ENCODE measurements at places on chromosomes 7 and 10.

GRCh38 chr10:130499541-130499940, 363.4 kb downstream of the GLRX3 start:
- DNase-seq: no peak

GRCh38 chr7:105512926-105513526, 9.0 kb downstream of the PUS7 start:
- no peak for DNase-seq

DNA sequence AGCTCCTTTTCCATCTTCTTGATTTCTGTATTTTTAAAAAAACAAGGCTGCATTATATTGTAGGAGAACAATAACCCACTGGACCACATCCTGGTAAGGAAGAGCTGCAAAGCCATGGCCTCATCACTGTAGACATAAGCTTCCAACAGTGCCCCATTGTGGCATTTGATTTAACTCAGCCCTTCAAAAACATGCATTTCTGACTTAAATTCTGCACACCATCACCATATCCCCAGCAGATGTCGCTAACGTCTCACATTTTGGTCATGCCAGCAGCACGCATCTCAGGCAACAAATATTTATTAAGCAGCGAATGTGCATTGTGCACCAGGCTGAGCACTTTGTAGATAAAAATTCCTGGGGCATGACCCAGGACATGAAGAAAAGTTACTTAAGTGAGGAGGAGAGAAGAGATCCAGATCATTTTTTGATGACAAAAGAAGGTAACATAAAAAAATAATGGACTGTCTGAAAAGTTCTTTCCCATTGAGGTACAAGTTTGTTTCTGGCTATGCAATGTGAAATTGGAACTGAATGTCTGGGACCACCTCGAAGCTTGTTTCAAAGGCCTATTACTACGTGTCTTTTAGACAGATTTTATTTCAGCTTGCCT, 164.6 kb upstream of the CDCA7L start:
- DNase-seq: peak; percentile 91

- peak; percentile 90 for DNase-seq
Observed at GRCh38 chr10:102785818-102786217, 42.1 kb downstream of the WBP1L start.

GRCh38 chr7:150382844-150383225, 3.7 kb downstream of the ZNF775 start:
- no peak for DNase-seq

DNA sequence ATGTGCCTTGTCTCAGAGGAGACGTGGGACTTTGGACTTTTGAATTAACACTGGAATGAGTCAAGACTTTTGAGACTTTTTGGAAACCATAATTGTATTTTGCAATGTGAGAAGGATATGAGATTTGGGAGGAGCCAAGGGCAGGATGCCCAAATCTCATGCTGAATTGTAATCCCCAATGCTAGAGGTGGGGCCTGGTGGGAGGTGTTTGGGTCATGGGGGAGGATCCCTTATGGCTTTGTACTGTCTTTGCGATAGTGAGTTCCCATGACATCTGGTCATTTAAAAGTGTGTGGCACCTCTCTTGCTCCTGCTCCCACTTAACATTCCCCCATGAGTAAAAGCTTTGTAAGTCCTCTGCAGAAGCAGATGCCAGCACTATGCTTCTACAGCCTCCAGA, 39.2 kb downstream of the DNAJC9 start:
- peak; percentile 17 for DNase-seq

GRCh38 chr10:103232131-103232673, 13.5 kb upstream of the RPEL1 start:
- no peak for DNase-seq

DNA sequence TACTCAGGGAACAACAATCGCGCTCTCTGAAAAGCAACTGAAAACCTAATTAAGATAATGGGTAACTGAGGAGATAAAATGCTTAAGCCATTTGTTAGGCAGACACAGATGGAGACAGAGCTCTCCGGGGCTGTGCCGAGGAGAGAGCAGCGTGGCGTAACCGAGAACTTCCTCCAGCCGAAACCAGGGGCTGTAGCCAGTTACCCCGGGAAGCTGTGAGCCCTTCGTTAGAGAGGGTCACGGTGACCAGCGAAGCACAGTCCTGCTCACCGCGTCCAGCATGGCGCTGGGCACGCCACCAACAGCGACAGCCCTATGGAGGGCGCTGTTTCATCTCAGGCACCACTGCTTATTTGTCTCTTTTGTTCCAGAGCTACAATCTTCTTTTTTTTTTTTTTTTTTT, 16.1 kb downstream of the PAPOLB start:
- DNase-seq: peak; percentile 15

DNA sequence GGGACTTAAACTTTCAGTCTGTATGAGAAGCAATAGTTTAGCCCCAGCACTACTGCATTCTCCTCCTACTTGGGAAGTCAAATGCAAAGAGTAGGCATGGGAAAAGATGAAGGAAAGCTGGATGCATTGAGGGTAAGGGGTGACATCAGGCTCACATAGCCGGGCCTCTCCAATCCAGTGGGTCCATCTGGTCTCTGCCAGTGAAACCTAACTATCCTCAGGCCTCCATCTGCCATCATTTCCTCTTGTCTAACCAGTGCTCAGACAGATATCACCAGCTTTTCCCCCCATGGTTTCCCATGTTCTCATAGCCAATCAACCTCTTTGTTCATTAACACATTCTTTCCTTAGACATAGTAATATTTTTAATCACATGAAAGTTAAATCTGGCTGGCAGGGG, 118.3 kb downstream of the DGKI start:
- DNase-seq: no peak

- no peak for DNase-seq
Observed at GRCh38 chr10:73097305-73097670, 622 bp upstream of the P4HA1 start.

- no peak for DNase-seq
Observed at GRCh38 chr10:123766761-123767160, 100.6 kb downstream of the GPR26 start.

- peak; percentile 14 for DNase-seq
Observed at GRCh38 chr10:54800741-54801421, at the start of gene PCDH15. Gene PCDH15 (minus strand): TSS chr10:54801231. CDS start chr10:54664262, 136,969 bp downstream.

- DNase-seq: no peak
Observed at GRCh38 chr10:3025026-3025683, 42.2 kb upstream of the PFKP start.

DNA sequence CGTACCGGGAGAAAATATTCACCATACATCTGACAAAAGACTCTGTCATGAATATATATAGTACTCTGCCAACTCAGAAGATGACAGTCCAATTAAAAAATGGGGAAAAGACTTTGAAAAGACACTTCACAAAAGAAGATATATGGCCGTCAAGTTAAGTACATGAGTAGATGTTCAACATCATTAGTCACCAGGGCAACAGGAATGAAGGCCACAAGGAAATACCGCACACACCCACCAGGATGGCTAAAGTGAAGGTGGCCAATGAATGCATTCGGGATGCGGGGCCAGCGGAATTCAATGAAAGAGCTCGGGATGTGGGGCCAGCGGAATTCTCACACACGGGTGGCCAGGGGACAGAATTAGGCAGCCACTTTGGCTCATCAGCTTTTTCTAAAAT, 42.2 kb downstream of the MAD1L1 start:
- DNase-seq: peak; percentile 7

DNA sequence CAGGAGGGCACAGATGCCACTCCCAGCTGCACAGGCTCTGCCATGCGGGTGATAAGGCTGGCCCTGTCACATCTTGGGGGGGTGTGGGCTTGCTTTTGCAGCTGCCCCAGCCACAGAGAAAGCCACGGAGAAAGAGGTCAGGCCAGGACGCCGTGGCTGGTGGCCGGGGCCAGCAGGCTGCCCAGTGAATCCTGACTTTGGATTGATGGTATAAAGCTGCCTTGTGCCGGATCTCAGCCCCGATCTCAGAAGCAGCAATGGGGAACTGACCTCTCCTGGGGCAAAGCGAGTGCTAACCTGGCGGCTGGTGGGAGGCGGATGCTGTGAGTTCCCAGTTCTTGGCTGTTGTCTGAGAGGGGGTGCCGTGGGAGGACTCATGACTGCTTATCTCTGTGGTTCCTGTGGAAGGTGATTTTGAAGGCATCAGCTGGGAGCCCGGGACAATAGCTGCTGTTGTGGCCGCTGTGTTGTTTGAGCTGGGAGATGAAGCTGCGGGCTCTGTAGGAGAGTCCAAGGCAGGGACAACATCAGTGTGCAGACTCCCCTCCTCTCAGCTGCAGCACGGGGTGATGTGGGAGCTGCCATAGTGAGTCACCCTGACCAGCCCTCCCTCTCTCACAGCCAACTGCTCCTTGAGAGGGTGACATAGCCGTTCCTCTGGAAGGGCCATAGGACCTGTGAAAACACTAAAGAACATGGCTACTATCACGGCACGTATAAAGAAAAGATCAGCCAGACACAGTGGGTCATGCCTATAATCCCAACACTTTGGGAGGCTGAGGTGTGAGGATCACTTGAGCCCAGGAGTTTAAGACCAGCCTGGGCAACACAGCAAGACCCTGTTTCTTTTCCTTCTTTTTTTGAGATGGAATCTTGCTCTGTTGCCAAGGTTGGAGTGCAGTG, 17.0 kb downstream of the IL15RA start:
- DNase-seq: peak; percentile 66

DNA sequence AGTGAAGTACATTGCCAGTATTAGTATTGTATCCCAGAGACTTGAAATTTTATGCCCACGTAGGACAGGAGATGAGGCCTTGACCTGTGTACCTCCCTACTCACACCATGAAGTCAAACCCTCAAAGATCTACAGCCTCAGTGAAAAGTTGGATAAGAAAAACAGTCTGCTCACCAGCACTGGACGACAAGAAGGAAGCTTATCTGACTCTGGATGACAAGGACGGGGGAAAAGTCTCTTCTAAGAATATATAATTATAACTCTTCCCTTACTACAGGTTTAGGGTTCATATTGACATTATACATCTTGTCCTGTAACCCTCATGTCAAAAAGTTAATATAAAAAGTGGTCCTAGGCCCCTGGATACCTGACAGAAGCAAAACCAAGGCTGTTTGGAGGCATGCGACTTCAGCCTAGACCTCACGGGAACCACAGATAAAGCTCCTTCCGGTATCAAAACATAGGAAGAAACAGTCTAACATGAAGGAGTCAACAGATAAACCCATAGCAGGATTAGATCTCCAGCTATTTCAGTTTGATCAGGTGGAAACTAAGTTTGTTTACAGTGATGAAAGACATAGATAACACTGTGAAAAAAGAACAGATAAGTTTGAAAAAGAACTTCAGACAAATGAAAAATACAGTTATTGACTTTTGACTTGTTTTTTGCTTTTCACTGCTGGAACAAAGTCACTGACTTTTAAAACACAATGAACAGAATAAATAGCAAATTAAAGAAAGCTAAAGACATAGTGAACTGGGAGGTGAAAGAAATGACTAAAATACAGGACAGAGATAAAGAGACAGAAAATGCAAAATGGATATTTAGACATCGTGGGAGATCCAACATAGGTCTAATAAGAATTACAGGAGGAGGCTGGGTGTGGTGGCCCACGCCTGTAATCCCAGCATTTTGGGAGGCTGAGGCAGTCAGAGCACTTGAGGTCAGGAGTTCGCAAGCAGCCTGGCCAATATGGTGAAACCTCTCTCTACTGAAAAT, 145.9 kb downstream of the PHTF2 start:
- no peak for DNase-seq

DNA sequence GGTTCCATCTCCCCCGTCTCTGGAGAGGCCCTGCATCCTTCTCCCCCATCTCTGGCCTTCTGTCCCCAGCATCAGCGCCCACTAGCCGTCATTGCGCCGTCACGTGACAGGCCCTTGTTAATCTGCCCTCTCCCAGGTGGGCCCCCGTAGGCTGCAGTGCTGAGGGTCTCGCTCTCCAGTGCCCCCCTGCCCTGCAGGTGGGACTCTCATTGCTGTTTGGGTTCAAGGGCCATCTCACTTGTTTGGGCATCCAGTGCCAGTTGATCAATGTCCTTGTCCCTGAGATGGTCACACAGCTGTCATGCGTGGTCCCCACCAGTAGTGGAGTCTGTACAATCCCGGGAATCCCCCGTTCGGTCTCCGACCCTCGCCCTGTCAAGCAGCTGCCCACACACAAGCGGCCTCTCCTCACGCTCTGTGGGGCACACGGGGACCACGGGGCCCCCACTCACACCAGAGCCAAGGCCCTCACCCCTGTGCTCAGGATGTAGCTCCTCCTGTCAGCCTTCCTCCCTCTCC, 114.0 kb downstream of the INPP5A start:
- no peak for DNase-seq

DNA sequence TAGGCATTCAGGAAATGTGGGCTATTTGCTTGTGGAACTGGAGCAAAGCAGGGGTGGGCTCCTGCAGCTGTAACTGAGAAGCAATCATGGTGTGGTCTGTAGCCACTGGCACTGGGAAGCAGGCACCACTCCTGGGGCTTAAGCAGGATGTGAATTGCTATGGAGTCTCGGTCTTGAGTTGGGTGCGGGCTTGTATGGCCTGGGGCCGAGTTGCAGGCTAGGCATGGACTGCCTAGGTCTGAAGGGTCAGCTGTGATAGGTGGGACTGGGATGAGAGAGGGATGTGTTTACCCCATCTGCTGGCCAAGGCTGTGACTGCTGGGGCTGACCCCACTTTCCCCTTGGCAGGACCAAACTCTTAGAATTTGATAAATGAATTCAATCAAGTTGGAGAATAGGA, 43.0 kb downstream of the ADCY1 start:
- DNase-seq: no peak

DNA sequence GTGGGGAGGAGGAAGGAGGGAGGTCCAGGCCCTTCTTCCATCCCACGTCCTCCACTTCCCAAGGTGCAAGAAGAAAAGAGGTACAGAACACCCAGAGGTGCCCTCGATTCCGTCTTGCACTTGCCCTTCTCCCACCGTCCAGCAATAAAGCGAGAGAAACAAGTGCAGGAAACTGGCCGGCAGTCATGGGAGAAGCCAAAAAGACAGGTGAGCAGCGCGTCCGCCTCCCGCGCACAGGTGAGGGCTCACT, 1.3 kb downstream of the C10orf95 start:
- DNase-seq: no peak

- no peak for DNase-seq
Observed at GRCh38 chr7:1592299-1592871, 22.6 kb upstream of the PSMG3 start.

DNA sequence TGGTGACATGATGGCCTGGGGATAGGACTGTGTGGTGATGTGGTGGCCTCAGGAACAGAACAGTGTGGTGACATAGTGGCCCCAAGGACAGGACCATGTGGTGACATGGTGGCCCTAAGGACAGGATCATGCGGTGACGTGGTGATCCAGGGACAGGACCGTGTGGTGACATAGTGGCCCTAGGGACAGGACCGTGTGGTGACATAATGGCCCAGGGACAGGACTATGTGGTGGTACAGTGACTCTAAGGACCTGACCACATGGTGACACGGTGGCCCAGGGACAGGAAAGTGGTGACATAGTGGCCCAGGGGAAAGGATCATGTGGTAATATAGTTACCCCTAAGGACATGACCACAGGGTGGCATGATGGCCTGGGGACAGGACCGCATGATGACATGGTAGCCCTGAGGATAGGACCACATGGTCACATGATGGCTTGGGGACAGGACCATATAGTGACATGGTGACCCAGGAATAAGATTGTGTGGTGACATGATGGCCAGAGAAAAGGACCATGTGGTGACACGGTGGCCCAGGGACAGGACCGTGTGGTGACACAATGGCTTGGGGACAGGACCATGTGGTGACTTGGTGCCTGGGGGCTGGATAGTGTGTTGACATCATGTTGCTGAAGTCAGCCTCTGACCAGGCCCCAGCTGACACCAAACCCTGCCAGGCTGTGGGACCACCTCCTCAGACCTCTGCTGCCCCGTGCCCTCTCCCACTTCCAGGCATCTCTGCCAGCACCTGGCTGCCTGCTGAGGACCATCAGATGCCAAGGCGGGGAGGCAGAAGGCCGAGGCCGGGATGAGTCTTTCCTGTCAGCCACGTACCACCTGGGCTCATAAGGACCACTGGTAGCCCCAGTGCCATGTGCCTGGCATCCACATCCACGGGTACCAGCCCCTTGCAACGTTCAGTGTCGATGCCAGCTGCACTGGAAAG, 99.5 kb downstream of the ADAM12 start:
- DNase-seq: no peak
